Brain microvascular endothelial cell (primary cell): ENCODE measurements at places on chromosomes 2 and 18.

GRCh38 chr2:71611781-71612527 lies 158.6 kb downstream of the DYSF start:
- DNase-seq: no peak

- DNase-seq: no peak
Measured at GRCh38 chr2:181877181-181877664, 14.3 kb upstream of the ITPRID2 start.

GRCh38 chr18:67219821-67220220 lies 296.7 kb downstream of the DSEL start:
- no peak for DNase-seq

GRCh38 chr2:181812106-181812743 lies 79.3 kb upstream of the ITPRID2 start:
- DNase-seq: no peak

GRCh38 chr18:6255116-6255705 lies 159.5 kb downstream of the L3MBTL4 start:
- DNase-seq: no peak

- peak; percentile 57 for DNase-seq
Measured at GRCh38 chr2:158539176-158540005, 82.6 kb downstream of the PKP4 start.

GRCh38 chr2:46813020-46813415 lies 102.6 kb downstream of the MCFD2 start:
- no peak for DNase-seq

- peak; percentile 94 for DNase-seq
Measured at GRCh38 chr2:223957092-223957851, at the start of gene MRPL44. TSS of gene MRPL44 (plus strand) at chr2:223957463. CDS start at chr2:223957473, 10 bp downstream.

DNA sequence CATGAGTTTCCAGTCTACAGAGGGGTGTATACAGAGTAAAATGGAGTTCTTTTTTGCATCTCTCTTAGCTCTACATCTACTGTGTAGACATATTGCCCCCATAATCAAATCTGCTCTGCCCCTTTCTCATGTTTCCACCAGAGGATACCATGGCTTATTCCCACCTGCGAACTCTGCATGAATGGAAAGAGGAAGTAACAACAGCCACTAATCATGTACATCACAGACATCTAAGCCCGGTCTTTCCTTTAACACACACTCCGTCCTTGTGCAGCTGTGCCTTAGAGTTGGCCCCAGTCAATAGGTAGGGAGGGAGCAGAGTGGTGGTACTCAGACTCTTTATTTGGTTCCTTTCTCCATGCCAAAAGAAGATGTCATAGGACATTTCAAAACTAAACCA lies 147.3 kb upstream of the NRP2 start:
- DNase-seq: no peak

DNA sequence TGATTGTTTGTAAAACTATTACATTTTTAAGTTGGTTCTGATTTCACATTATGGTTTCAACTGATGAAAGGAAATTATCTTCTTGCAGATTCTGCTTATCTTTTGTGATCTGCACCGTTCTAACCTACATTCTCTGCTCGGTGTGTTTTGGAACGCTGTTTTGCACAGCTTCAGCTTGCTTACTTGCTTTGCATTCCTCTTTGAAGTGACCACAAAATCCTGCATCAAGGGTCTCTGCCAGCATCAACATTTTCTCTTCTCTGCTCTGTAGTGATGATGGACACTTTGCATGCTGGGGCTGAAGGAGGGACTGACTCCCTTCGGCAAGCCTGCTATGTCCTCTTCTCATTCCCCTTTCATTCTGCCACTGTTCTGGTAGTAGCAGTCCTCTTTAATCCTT lies 485.2 kb downstream of the FBXO15 start:
- no peak for DNase-seq
